ENCODE measurements at places on chromosomes 4 and X.

DNA sequence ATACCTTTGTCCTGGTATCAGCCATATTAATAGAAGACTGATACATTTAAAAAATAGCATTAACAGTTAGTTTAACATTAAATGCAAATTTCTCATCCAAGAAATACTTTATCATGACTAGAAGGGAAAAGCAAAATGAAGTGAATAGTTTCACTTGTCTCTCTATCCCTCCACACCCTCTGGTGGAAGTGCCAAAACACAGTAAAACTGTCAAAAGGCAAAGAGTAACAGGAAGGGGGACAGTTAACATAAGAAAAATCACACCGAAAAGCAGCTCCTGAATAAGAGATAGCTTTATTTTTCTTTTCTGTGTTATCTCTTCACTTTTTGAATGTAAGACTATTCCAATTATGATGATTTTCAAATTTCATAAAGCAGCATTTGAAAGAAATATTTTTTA is 187.2 kb downstream of the FBXW7 start:
- H3K4me3 ChIP-seq = no peak overlapping the region
- no peaks in the 10 kb centered on the region for H3K27me3 ChIP-seq
- H3K27ac ChIP-seq = no peak overlapping the region
- peaks cover 14% of the 10 kb centered on the region for H3K4me1 ChIP-seq
- H3K36me3 ChIP-seq = peaks cover 11% of the 10 kb centered on the region

DNA sequence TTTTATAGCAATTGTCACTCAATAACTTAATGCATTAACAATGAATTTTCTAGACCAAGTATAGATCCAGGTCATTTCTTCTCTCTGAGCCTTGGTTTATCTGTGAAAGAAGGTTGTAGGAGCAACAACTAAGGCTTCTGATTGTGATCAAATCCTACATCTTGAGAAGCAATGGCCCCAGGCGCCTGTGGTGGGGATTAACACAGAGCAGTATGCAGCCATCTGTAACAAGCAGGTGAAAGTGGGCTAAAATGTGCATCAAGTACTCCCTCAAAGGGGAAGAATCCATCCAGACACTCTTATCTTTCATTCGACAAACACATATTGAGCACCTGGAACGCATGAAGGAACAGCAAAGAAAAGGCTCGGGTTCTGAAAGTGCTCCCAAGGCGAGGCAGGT is 19.1 kb upstream of the SETD7 start:
- no peak overlapping the region for H3K27ac ChIP-seq
- H3K27me3 ChIP-seq = peaks cover 11% of the 10 kb centered on the region
- no peak overlapping the region for H3K4me3 ChIP-seq
- no peak for DNase-seq
- H3K4me1 ChIP-seq = peaks cover 1% of the 10 kb centered on the region

- peaks cover 7% of the 10 kb centered on the region for H3K4me1 ChIP-seq
- no peak overlapping the region for H3K27ac ChIP-seq
- no peaks in the 10 kb centered on the region for H3K36me3 ChIP-seq
- no peak for DNase-seq
Observed at GRCh38 chrX:150225756-150226155, 137.4 kb upstream of the MAMLD1 start.

GRCh38 chr4:103994059-103994458 is 274.3 kb upstream of the TACR3 start:
- H3K4me1 ChIP-seq = no peaks in the 10 kb centered on the region
- no peaks in the 10 kb centered on the region for H3K27me3 ChIP-seq

DNA sequence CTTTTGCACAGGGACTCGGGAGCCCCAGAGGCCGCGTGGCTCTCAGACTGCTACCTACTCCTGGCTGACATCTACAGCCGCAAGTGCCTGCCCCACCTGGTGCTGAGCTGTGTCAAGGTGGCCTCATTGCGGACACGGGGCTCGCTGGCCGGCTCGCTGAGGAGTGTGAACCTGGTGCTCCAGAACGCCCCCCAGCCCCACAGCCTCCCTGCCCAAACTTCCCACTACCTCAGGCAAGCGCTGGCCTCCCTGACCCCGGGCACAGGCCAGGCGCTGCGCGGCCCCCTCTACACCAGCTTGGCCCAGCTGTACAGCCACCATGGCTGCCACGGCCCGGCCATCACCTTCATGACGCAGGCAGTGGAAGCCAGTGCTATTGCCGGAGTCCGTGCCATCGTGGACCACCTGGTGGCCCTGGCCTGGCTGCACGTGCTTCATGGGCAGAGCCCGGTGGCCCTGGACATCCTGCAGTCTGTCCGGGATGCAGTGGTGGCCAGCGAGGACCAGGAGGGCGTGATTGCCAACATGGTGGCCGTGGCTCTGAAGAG is 28.8 kb downstream of the SH3TC1 start:
- peaks cover 3% of the 10 kb centered on the region for H3K27me3 ChIP-seq
- no peak overlapping the region for H3K4me3 ChIP-seq
- peaks cover 9% of the 10 kb centered on the region for H3K36me3 ChIP-seq
- H3K4me1 ChIP-seq = peaks cover 38% of the 10 kb centered on the region
- H3K27ac ChIP-seq = no peak overlapping the region

DNA sequence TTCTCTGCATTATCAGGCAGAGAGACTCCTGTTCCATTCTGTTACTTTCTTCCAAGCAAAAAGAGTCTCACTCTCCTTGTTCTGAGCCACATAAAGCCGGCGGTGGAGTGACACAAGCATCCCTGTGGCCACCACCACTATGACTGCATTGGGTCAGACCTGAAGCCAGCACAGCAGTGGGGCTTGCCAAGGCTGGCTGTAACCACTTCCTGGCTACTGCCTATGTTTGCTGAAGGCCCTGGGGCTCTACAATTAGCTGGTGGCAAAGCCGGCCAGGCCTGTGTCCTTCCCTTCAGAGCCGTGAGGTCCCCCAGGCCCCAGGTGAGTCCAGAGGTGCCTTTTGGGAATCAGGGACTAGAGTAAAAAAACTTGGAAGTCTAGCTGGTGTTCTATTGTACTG is 31.8 kb downstream of the PLAC8 start:
- H3K4me3 ChIP-seq = no peak overlapping the region
- peak overlapping the region; percentile 90 for H3K27ac ChIP-seq
- no peaks in the 10 kb centered on the region for H3K27me3 ChIP-seq
- peaks cover 39% of the 10 kb centered on the region for H3K4me1 ChIP-seq
- peak; percentile 27 for DNase-seq

DNA sequence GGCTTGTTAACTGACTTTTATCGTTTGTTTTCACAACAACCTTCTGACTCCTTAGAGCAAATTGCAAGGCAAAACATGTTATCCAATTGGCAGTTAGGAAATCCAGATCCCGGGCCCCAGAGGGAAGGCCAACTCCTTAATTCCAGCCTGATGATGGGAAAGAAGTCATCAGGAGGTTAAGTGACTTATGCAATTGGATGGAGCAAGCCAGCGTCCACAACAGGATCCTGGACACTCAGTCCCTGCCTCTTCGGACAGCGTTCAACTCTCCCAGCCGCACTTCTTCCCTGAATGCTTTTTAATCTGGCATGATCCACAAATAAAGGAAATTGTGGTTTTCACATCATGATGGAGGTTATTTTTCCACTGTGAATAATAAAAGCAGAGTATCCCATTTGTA is 310.1 kb downstream of the RAB28 start:
- no peak overlapping the region for H3K27ac ChIP-seq
- no peaks in the 10 kb centered on the region for H3K27me3 ChIP-seq
- no peaks in the 10 kb centered on the region for H3K36me3 ChIP-seq

- no peaks in the 10 kb centered on the region for H3K36me3 ChIP-seq
- H3K4me1 ChIP-seq = no peaks in the 10 kb centered on the region
- peaks cover 16% of the 10 kb centered on the region for H3K27me3 ChIP-seq
- H3K27ac ChIP-seq = no peak overlapping the region
- no peak for DNase-seq
Observed at GRCh38 chr4:76772498-76773106, 125.3 kb downstream of the SOWAHB start.

DNA sequence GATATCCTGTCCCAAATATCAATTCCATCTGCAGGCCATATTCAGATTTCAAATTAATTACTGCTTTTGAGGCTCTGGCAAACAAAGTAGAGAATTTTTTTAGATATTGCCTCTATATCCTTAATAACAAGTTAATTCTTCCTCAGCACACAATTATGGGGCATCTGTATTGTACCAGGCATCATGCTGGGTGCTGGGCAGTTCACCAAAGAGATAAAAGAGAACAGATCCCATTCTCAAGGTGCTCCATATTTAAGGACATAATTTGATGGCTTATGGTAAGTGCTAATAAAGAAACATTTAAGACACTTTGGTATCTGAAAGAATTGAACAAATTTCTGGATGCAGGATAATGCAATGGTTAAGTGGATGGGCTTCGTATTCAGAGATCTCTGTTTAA is 65.8 kb downstream of the SPCS3 start:
- H3K27ac ChIP-seq = no peak overlapping the region
- H3K27me3 ChIP-seq = no peaks in the 10 kb centered on the region
- no peaks in the 10 kb centered on the region for H3K4me1 ChIP-seq
- DNase-seq = no peak
- no peak overlapping the region for H3K4me3 ChIP-seq

DNA sequence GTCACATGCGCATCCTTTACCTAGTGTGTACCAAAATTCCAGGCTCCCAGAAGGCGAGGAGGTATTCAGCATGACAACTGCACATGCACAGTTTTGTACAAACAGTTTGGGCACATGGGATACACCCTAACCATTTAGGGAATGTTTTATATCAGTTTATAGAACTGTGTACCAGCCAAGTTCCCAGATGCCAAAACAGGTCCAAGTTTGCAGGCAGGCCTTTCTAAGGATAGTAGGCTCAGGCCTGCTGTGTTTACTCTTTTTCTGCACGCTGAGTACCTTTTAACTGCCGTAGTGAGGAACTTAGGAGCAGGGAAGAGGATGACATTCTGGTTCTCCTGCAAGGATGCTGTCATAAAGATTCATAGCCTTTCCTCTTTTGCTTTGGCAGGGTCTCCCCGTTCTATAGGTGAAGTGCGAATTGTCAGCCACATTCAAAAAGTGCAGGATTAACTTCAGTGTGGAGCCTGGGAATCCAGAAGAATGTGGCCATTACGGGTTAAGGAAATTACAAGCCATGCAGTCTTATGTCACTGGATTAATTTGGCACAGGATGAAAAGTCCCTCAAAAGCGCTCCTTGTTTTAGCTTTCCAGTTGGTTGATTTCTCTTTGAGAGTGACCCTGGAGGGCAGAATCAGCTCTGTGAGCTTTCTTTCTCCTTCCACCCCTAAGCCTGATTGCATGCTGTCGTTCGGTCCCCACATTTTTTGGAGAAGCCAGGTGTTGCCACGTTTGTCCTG is 259.8 kb downstream of the ARHGAP10 start:
- no peaks in the 10 kb centered on the region for H3K4me1 ChIP-seq
- H3K27me3 ChIP-seq = no peaks in the 10 kb centered on the region
- H3K36me3 ChIP-seq = no peaks in the 10 kb centered on the region
- H3K27ac ChIP-seq = no peak overlapping the region
- no peak overlapping the region for H3K4me3 ChIP-seq
- no peak for DNase-seq

DNA sequence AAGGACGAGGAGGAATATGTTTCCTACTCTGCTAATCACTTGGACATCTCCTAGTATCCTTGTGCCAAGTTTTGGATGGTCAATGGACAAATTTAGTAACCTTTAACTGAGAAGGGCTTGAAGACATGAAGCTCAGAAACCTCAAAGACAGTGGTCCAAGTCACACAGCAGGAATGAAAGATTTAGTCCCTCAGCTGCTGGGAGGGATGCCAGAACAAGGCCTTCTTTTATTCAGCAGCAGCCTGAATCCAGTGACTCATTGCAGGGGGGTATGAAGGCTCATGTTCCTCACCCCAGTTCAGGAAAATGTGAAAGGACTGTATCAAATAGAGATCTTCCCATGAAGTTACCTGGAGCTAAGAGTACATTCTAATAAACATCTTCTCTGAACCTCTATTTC is 214.9 kb upstream of the UGT8 start:
- no peak for DNase-seq
- H3K4me3 ChIP-seq = no peak overlapping the region
- H3K27me3 ChIP-seq = peaks cover 2% of the 10 kb centered on the region
- no peaks in the 10 kb centered on the region for H3K36me3 ChIP-seq

DNA sequence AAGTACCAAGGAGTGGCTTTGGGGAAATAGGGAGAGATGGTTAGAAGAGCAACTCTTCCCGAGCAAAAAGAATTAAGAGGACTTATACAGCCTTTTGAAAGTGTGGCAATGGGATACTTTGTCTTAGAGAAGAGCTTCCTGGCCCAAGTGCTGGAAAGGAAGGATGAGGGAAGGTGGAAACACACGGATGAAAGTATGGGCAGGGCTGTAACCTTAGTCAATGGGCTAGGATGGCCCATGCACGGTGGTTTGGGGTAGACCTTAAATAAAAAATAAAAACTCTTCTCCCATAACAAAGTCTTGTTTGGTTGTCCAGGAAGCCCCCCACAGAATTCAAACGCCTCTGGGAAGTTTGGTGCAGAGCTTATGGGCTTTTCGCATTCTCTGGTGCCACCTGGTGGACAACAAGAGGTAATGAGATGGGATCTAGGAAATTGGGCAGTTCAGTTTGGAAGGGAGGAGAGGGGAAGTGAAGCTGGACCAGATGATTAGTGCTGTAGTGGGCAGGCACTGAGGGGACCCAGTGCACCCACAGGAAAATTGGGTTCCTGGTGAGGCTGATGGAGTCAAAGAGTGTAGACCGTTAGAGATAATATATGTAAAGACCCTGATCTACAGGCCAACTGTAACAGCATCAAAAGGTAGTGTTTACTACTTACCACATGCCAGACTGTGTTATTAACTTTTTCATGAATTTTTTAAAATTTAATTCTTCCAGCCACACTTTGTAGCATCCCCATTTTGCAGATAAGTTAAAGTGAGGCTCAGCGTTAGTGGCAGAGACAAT is 13.8 kb upstream of the ENOX2 start:
- no peak overlapping the region for H3K27ac ChIP-seq
- no peaks in the 10 kb centered on the region for H3K27me3 ChIP-seq
- H3K36me3 ChIP-seq = no peaks in the 10 kb centered on the region
- no peaks in the 10 kb centered on the region for H3K4me1 ChIP-seq
- DNase-seq = peak; percentile 41

DNA sequence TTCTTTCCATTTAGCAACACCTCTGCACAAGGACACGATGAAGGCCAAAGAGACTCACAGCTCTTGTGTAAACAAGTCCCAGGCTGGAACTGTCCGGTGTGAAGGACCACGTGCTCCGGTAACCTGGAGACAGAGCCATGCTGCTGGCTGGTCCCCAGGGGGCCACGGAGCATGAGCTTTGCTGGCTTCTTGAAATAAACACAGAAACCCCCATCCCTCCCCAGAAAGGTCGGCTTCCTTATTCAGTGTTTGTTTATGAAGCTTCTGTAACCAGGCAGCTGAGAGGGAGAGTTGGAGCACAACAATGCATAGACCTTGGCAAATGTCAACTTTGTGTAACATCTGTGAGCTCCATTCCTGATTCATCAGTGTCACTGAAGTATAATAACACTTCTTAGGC is 109.4 kb downstream of the GPR143 start:
- H3K4me1 ChIP-seq = no peaks in the 10 kb centered on the region
- no peak overlapping the region for H3K27ac ChIP-seq
- H3K27me3 ChIP-seq = no peaks in the 10 kb centered on the region
- H3K36me3 ChIP-seq = peaks cover 9% of the 10 kb centered on the region

DNA sequence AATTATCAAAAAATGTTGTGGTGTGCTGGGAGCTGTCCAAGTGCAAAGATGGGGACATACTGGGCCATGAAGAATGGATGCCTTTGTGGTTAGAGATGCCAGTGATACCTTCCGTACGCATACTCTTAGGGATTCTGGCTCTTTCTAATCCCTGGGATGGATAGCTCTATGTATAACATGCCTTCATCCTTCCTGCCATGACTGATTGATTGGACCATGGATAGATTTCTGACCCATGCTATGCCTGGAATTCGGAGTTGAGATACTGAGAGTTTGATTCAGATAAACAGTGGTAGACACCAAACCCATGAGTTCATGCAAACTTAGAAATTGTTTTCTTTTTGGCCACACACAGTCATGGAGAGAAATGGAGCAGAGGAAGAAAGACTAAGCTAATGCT is 147.2 kb upstream of the WDFY3 start:
- no peak overlapping the region for H3K4me3 ChIP-seq
- H3K4me1 ChIP-seq = no peaks in the 10 kb centered on the region
- no peak for DNase-seq
- H3K27ac ChIP-seq = no peak overlapping the region

Data from activated CD8-positive, alpha-beta T cell treated with anti-CD3 and anti-CD28 coated beads, Interleukin-2, amount 10 ng/mL, durations not matched to agents 7 days and 5 days (primary cell).